Stimulated activated CD8-positive, alpha-beta memory T cell treated with anti-CD3 and anti-CD28 coated beads, Interleukin-15, amount 100 ng/mL, for 48 hours (primary cell): ENCODE measurements at places on chromosomes 1 and 21.

DNA sequence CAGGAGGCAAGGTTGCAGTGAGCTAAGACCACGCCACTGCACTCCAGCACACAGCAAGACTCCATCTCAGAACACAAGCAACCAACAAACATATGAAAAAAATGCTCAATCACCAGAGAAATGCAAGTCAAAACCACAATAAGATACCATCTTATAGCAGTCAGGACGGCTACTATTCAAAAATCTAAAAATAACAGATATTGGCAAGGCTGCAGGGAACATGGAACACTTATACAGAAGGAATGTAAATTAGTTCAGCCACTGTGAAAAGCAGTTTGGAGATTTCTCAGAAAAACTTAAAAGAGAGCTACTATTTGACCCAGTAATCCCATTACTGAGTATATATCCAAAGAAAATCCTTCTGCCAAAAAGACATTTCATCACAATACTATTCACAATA lies 27.6 kb upstream of the POGK start:
- no peak for DNase-seq

- DNase-seq: no peak
Measured at GRCh38 chr21:32482565-32483292, 70.2 kb downstream of the EVA1C start.

- no peak for DNase-seq
Measured at GRCh38 chr1:153546371-153546770, 765 bp upstream of the S100A4 start.

DNA sequence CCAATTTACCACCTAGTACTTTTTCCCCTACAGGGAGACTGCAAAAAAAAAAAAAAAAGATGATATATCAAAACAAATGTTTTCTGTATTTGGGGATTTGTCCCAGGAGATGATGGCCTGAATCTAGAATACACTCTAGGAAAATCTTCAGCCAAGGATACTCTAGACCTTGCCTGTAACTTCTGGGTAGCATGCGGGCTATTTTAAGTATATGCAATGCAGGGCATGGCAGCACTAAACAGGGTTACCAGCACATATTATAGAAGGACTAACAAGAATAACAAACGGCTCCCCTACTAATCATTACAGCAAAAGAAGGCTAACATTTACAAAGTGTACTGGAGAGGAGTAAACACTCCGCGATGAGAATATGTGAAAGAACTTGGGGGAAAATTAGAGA lies 109.6 kb downstream of the GPATCH2 start:
- no peak for DNase-seq

DNA sequence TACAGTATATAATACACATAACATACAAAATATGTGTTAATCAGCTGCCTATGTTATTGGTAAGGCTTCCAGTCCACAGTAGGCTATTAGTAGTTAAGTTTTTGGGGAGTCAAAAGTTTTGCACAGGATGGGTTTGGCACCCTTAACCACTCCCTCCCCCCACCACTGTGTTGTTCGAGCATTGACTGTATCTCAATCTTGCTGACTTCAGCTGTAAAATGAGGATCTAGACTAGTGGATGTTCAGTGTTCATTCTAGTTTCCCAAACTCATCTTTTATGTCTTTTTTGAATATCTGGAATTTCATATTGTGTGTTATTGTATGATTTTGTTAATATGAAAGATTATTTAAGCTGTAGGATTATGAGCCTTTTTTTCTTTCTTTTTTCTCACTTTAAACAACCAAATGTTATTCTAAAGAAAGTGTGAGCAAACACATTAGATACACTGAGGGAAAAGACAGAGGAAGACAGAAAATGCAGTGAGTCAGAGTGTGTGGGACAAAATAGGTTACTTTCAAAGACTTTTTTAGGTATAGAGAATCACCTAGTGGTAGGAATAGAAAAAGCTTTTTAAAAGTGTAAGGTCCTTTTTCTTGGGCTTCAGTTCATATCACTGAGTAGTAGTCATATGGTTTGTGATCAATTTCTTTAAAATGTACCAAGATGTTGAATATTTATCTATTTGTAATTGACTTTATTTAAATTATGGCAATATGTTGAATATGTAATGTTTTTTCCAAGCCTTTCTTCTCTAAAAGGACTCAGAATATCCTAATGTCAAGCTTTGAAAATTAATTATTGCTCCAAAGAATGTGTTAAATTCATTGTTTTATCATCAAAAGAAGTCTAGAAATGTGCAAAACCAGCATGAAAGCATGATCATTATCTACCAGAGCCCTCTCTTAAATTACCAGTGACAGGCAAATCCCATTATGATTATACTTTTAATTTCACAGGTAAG lies 17.9 kb upstream of the CENPF start:
- DNase-seq: no peak

DNA sequence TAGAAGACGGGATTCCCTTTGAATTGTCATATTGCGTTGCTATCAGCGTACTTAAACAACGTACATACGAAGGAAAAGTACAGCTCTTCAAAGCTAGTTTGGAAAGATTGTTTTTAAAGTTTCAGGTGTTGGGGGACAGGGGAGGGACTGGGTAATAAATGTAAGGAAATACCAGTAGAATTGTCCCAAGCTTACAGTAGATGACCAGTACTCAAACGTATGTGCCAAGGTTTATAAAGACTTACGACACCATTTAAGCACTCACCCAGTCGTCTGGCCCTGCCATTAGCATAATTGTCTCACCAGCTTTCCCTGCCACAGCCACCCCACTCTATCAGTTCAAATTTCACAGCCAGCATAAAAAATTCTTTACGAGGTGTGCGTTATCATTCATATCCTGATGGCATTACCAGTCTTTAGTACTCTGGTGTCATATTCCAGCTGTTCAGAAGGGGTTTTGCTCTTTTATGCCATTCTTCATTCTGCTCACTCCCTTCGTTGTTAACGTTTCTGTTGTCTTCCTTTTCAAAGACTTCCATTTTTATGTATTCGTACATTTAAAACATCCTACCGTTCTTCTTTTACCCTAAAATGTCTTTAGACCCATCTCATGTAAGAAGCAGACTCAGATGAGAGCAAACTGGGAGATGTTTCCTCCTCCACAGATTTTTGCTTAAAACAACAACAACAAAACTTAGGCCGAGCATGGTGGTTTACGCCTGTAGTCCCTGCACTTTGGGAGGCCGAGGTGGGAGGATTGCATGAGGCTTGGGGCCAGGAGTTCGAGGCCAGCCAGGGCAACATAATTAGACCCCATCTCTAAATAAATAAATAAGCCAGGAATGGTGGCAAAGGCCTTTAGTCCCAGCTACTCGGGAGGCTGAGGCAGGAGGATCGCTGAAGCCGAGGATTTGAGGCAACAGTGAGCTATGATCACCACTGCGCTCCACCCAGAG lies 1.0 kb upstream of the HP1BP3 start:
- DNase-seq: no peak

- DNase-seq: no peak
Measured at GRCh38 chr1:17621691-17622090, 82.2 kb downstream of the ARHGEF10L start.

- no peak for DNase-seq
Measured at GRCh38 chr1:17538010-17538409, 1.5 kb upstream of the ARHGEF10L start.

- DNase-seq: no peak
Measured at GRCh38 chr1:7224081-7224534, 438.9 kb downstream of the CAMTA1 start.

- DNase-seq: no peak
Measured at GRCh38 chr1:46362158-46362557, 21.6 kb downstream of the NSUN4 start.

DNA sequence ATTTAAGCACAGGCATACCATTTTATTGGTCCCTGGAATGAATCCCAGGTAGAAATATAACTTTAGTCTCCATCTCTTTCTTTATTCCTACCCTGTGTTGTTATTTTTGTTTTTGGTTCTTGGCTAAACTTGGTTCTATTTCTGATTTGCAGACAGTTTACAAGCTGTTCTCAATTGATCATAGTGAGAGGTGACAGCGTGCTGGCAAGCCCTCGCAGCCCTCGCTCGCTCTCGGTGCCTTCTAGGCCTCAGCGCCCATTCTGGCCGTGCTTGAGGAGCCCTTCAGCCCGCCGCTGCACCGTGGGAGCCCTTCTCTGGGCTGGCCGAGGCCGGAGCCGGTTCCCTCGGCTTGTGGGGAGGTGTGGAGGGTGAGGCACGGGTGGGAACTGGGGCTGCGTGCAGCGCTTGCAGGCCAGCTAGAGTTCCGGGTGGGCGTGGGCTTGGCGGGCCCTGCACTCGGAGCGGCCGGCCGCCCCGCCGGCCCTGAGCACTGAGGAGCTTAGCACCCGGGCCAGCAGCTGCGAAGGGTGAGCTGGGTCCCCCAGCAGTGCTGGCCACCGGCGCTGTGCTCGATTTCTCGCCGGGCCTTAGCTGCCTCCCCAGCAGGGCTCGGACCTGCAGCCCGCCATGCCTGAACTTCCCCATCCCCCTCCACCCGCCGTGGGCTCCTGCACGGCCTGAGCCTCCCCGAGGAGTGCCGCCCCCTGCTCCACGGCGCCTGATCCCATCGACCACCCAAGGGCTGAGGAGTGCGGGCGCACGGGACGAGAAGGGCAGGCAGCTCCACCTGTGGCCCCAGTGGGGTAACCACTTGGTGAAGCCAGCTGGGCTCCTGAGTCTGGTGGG lies 38.7 kb downstream of the SNRPE start:
- no peak for DNase-seq

- DNase-seq: no peak
Measured at GRCh38 chr1:197303463-197303862, 35.4 kb downstream of the CRB1 start.

GRCh38 chr1:247295746-247296145 lies 35.9 kb downstream of the ZNF496 start:
- no peak for DNase-seq

- DNase-seq: peak; percentile 44
Measured at GRCh38 chr1:25099343-25099951, 132.9 kb downstream of the SYF2 start.

- no peak for DNase-seq
Measured at GRCh38 chr1:15311880-15312279, 64.9 kb downstream of the FHAD1 start.

- DNase-seq: peak; percentile 28
Measured at GRCh38 chr1:8396786-8397406, 79.0 kb downstream of the SLC45A1 start.

GRCh38 chr1:151246786-151247185 lies 7.7 kb upstream of the PSMD4 start:
- no peak for DNase-seq

GRCh38 chr1:179082333-179082998 lies 596 bp downstream of the TOR3A start:
- DNase-seq: peak; percentile 3

DNA sequence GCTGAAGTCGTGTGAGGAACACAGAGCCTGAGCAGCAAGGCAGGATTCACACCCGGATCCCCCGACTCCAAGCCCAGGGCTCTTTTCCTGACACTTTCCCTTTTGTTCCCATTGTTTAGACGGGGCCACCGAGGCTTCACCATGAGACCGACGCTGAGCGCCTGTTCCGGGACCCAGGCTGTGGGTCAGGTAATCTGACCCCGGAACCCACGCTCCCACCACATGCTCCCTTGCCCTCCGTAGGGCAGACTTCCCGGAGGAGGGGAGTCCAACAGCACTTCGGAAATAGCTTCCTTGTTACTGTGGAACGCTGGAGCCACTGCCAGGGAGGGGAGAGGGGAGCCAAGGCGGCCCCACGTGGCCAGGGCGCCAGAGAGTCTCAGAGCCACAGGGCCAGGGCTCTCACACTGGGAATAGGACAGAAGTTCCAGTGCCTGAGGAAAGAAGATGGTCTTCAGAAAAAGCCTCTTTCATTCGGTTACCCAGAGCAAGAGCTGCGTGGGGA lies 18.4 kb downstream of the RUNX3 start:
- no peak for DNase-seq

DNA sequence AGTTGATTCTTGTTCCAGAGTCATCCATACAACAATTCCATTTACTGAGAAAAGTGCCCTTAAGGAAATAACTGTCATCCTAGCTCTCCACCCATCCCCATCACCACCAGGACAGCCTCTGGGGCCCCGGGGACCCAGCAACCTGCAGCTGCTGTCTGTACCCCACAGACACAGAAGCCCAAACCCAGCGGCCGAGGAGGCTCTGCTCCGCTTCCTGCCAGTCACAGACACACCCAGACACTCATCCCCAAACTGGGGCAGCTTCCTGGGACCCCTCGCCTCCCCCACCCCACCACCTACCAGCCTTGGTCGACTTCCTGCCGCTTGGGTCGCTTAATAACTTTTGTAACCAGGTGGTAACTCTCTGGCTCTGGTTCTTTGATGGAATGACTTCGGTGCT lies 121.6 kb upstream of the SLC25A33 start:
- DNase-seq: no peak

DNA sequence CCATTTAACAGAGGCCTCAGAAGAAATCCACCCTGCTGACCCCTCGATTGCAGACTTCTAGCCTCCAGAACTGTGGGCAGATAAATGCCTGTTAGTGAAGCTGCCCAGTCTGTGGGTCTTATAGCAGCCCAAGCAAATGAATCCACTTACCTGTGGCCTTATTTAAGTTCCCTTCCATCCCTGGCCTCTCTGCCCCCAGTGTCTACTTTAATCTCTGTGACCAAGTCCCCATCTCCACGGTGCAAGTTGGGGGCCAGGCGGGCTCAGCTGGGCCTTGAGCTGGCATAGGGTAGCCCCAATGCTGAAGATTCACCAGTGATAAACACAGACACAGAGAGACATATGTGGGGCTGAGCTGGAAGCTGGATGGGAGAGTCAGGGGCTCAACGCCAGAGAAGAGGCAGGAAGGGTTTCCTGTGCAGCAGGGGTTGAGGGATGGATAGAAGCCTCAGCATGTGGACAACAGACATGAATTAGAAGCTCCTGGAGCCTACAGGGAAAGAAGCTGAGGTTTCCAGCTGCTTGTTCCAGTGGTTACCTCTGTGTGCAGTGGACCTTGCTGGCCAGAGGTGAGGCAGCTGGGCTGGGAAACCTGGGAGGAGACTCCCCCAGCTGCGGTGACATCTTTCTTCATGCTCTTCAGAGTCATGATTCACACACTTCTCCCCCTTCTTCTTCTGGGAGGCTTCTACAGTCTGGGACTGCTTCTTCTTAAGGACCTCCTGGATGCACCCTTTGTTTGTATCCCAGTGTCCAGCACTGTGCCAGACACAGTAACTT lies 13.4 kb upstream of the B3GALT5 start:
- no peak for DNase-seq

DNA sequence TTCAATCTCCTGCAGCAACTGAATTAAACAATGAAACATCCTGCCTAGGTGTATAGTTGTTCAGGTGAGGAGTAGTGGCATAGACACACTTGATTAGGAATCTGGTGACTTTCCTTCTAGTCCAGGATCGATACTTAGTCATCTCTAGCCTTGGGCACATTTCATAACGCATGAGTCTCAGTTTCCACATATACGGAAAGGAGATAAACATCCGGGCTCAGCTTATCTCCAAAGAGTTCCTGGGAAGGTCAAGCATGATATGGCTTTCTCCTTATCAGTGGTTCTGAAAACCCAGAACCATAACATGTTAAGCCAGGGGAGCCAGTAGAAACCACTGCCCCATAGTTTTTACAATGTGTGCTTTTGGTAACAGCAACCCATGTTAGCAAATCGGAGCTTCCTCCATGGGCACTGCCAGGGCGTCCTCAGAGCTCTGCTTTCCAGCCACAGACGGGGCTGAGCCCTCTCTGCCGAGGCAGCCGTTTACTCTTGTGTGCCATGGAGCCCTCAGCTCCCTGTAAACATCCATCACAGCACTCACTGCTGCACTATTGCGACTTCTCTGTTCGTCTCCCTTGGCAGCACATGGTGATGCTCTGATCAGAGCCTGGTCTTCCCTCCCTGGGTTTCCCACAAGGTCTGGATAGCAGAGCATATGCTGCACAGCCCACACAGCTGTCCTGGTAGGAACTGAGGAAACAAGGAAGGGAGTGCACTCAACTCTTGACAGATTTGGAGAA lies 34.6 kb downstream of the RUNX1 start:
- no peak for DNase-seq

GRCh38 chr1:169309178-169310166 lies 58.1 kb downstream of the NME7 start:
- DNase-seq: no peak
